Endothelial cell of coronary artery (primary cell): ENCODE measurements at places on chromosomes 4 and X. TPM values are rescaled to one million over a fixed set of nuclear protein-coding genes. Genes with fewer than 3 reads are reported as not detected.

SSX4 gene
- not detected in 2 replicates for total RNA-seq

USP17L28 gene
- not detected in 2 replicates for total RNA-seq

KIF4A gene
- 8.4 and 17.8 TPM in 2 replicates for total RNA-seq

EDA2R gene
- 6.3 and 7.8 TPM in 2 replicates for total RNA-seq

MAGEE2 gene
- total RNA-seq: not detected in 2 replicates

CPZ gene
- total RNA-seq: 1.2 TPM in 1 of 2 replicates, not detected in the other

TLR2 gene
- total RNA-seq: 1.2 TPM in 1 of 2 replicates, not detected in the other

PLAC1 gene
- total RNA-seq: 0.19 TPM in 1 of 2 replicates, not detected in the other

STPG2 gene
- 0.09 and 0.66 TPM in 2 replicates for total RNA-seq

TMEM144 gene
- 6.0 and 6.4 TPM in 2 replicates for total RNA-seq

MAGEA10 gene
- not detected in 2 replicates for total RNA-seq

RBM47 gene
- 0.09 TPM in 1 of 2 replicates, not detected in the other for total RNA-seq

ZMAT1 gene
- 1.3 and 2.2 TPM in 2 replicates for total RNA-seq

STATH gene
- total RNA-seq: not detected in 2 replicates
